Neuronal stem cell (in vitro differentiated cells): ENCODE measurements at places on chromosomes 16 and 17.

DNA sequence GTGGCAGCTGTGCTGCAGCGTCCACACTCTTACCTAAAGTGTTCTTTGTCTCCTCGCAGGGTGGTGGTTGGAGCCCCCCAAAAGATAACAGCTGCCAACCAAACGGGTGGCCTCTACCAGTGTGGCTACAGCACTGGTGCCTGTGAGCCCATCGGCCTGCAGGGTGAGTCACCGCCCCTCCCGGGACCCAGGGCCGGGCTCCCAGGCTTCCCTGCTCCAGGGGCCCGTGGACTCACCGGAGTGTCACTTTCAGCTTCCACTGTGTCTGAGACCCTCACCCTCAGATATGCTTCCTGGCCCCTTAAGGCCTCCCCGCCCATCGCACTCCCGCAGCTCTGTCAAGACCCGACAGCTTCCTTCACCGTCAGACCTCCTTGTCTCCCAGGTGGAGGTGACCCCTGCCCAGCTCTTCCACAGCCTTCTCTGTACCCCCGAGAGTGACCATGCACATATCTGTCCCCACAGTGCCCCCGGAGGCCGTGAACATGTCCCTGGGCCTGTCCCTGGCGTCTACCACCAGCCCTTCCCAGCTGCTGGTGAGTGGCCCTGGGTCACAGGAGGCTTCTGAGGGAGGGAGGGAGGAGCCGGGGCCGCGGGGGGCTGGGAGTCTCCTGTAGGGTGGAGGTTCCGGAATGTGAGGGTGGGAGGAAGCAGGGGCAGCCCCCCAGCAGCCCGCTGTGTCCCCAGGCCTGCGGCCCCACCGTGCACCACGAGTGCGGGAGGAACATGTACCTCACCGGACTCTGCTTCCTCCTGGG, 1.8 kb downstream of the ITGAX start:
- DNase-seq, result no peak

- no peak for DNase-seq
These were observed 85.6 kb downstream of the CLEC16A start for GRCh38 chr16:11029948-11030347.

DNA sequence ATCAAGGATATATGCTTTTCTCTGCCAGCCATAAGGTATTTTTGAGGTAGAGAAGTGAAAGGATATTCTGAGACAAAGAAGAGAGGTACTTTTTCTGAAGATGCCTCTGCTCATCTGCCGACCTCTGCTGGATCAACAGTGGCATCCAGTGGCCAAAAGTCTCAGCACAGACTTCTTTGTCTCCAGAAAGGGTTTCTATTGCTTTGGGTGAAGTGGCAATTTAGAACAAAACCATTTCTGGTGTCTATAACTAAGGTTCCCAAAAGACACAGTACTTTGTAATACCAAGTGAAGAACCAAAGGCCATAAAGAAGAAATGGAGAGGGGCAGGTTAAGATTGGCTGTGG, 155.2 kb upstream of the C17orf78 start:
- peak; percentile 31 for DNase-seq

GRCh38 chr17:76716146-76716838, 5.5 kb upstream of the MXRA7 start:
- no peak for DNase-seq

- DNase-seq, result no peak
These were observed 43.5 kb upstream of the FOXF1 start for GRCh38 chr16:86466696-86467406.

DNA sequence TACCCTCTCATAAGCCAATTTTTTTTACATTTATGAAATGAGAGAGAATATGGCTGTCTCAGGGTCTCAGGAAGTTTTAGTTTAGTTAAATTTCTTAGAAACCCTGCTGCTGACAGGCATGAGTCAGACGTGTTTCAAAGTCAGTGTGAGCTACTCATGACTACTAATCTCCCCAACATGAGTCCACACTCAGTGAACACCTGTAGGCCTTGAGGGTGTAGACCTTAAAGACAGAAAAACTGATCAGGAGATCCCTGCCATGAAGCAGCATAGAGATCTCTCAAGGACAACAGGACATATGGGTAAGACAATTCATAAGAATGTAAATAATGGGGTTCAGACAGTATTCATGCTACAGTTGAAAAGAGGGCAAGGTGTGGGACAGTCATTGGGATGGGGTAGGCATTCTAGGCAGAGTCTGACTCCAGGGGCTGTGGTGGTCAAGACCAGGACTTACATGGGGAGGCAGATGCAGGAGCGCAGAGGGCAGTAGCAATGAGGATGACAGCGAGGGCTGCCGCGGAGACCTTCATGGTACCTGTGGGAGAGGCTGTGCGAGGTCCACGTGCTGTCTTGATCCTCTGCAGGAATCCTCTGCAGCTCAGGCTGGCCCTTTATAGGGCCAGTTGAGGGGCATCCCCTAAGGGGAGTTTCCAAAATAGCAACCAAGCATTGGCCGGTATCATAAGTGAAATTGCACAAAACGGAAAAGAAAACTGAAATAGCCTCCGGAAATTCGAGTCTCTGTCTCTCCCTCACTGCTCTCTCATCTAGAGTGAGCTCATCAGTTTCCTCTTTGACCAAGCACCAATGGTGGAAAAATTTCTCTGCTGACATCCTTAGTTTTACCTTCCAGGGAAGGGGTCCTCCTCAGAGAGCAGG, at the start of gene CCL5:
Gene CCL5, minus strand, starts transcription at position 588 of the 882 bp plus-strand sequence.
- DNase-seq, result no peak

GRCh38 chr16:89166696-89167424, 4.7 kb upstream of the CDH15 start:
- no peak for DNase-seq

DNA sequence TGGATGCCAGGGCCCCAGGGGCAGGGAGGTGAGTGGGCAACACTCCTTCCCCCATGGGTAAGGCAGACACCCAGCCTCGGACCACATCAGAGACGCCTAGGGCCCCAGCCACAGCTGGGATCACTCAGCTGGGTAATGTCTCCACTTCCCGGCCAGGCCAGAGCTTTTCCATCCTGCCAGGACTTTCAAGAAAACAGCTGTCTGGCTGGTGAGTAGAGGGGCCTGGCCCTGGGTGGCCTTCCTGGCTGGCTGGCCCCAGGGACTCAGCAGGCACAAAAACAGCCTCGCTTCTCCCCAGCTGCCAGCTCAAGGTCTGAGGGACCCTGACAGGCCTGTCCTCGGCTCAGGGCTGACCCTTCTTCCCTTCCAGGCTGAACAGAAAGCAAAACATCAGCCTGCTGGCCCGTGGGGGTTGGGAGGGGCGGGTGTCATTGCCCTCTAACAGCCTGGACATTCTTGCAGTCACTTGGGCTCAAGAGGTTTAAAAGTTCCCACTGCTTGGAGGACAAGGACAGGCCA, 45.3 kb upstream of the JPH3 start:
- DNase-seq, result no peak

DNA sequence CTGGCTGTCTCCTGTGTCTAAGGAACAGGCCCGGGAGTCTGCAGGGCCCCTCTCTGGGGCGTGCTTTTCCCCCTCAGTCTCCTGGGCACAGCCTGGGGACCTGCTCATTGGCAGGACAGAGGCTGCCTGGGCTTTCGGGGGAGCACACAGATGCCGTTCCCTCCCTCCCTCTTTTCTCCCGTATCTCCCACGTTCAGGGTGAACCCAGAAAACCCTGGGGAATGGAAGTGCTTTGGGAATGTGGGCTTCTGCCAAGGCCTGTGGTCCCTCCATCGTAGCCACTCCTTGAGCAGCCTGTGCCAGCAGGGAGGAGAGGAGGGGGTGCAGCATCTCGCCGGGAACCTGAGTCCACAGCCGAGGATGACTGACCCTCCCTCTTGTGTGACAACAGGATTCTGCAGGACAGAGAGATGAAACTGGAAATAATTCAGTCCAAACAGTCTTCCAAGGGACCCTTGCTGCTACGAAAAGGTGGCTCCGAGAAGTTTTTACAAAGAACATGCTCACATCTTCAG, 52.0 kb downstream of the RNF213 start:
- DNase-seq, result no peak

DNA sequence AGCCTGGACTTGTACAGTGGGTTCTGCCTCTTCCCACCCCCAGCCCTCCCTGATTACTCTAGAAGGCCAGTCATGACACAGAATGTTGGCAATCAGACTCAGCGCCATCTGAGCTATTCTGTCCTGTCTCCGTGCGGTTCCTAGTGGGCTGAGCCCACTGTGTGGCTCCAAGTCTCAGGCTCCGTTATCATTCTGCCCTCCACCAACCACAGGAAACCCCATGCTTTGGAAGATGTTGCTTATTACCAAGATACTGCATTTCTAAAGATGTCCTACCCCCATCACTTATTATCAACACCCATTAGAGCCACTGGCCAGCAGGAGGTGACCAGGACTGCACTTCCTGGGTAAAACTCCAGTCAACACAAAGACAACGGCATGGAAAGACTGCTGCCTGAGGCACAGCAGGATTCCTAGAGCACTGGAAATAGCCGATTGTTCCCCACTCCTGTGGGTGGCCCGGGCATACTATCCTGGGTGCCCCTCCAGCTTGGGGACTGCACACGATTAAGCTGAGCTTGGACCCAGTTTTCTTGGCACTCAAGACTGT, 133.6 kb downstream of the AATF start:
- no peak for DNase-seq

DNA sequence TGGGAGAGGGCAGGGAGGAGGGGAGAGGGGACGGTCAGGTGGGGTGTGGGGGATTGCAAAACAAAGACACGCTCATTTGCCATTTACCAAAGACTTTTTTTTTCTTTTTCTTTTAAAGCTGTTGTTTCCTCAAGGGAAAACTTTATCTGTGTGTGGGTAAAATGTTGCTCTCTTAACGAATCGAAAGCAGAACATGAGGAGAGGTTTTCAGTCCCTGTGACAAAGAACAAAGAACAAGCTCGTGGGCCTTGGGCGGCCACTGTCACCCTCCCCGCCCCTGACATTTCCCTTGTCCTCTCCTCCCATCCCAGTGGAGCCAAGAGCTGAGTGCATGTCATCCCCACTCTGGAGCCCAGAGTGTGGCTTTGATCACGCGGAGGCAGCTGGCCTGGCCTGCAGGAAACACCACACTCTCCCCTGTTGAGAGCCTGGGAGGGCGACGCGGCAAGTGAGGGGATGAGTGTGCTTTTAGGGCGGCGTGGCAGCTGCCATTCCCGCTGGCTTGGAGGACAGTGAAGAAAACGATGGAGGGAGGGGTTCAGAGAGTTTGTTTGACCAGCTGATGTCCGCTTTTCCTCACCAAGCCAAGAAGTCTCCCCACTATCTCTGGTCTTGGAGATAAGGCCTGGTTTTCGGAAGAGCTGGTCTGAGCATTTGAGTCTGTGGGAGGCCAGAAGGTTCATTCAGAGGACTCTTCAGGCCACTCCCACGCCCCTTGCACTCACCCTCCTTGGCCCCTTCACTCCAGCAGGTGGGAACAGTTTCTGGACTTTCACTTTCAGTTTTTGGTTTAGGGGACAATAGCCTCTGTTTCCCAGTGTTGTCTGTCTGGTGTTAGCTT, 11.4 kb downstream of the CCR7 start:
- no peak for DNase-seq

- no peak for DNase-seq
These were observed 229.2 kb upstream of the WSCD1 start for GRCh38 chr17:5840811-5841446.
